ENCODE measurements at places on chromosomes 3 and 15.

- DNase-seq: no peak
Measured at GRCh38 chr3:24530471-24530870, 35.8 kb upstream of the THRB start.

DNA sequence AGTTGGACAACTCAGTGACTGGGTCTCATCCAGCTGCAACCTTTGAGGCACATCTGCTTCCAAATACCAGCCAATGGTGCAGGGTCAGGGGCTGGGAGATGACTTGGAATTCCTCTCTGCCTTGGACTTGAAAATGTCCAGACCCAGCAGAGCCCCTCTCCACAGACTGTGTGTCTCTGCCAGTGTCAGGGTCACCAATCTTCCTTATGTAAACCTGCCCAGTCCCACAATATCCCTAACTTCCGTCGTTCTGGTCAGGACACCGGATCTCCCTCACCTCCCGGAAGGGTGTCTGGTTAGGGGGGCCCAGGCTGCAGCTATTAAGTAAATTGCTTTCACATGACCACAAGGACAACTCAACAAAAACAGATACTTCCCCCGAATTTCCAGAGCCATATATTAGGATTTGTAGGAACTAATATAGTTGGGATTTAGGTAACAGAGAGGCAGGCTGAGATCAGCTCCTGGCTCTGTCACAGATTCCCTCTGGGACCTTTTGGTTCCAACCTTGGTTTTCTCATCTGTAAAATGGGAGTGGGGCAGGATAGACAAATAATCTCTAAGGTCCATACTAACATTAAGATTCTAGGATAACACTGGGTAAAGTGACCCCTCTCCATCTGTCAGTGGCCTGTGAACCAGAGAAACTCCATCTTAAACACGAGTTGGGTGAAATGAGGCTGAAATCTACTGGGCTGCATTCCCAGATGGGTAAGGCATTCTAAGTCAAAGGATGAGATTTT lies 30.8 kb downstream of the IGDCC3 start:
- DNase-seq: no peak

GRCh38 chr15:68674975-68675374 lies 96.2 kb downstream of the CORO2B start:
- no peak for DNase-seq

DNA sequence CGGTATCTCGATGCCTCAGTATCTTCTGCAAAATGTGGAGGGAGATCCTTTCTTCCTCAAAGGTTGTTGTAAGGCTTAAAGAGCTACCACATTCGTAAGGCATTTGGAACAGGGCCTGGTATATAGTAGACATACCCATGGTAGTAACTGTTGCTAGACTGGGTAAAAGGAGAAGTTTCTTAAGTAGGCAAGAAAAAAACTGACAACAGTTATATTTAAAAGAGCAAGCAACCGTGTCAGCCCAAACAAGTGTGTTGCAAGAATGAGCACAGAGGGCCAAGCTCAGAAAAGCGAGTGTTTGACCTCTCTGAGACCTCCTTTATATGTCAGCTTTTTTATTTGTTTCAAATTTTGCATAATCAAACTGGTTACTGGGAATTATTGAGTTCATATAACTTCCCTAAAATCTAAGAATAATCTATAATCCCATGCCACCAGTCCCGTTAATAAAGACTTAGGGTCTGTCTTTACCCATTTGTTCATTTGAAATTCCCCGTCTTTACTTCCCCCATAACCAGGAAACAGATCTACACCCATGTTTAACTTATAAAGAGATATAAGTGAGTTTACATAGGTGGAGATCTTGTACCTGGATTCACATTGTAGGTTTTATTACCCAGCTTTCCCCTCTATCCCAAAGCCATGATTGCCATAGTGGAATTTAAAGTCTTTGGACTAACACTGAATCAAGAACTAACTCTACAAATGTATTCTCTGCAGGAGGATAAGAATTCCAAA lies 7.3 kb downstream of the B3GNT5 start:
- DNase-seq: no peak

DNA sequence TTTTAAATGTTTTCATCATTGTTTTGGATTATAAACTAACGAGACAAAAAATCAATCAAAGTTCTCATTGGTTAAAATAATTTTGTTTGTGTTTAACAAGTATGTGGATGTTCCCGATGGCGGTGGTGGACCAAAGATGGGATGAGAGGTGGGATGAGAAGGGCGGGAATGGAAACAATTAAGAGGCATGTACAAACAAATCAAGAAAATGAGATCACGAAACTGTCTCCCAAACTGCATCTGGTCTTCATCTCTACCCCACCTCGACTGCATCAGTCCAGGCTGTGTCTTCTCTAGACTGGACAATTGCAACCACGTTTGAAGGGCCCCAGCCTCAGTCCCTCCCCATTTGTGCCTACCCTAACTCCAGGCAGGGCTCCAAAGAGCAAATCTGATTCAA lies 56.1 kb downstream of the SLC12A8 start:
- no peak for DNase-seq

DNA sequence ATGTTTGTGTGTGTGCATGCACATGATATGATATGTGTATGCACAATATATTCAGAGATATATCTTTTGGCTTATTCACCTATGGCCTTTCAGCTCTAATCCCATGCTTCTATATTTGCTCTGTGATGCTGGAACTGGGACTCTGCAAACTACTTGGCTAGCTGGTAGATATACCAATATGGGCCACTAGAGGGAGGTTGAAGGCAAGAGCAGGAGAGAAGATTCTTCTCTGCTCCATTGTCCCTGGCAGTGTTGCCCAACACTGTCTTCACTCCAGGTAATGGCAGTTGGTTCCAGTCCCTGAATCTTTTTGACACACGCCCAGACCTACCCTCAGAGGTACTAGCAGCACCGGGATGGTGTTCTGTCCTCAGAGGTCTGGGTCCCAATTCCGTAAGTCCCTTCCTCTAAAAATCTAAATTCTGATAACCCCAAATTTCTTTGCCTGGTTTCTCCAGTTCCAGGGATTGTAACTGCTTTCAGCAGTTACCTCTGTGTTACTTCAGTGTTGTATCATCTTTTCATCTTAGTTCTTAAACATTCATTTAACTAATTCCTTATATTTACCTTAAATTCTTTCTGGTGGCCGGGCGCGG lies 44.7 kb downstream of the GTPBP8 start:
- no peak for DNase-seq

DNA sequence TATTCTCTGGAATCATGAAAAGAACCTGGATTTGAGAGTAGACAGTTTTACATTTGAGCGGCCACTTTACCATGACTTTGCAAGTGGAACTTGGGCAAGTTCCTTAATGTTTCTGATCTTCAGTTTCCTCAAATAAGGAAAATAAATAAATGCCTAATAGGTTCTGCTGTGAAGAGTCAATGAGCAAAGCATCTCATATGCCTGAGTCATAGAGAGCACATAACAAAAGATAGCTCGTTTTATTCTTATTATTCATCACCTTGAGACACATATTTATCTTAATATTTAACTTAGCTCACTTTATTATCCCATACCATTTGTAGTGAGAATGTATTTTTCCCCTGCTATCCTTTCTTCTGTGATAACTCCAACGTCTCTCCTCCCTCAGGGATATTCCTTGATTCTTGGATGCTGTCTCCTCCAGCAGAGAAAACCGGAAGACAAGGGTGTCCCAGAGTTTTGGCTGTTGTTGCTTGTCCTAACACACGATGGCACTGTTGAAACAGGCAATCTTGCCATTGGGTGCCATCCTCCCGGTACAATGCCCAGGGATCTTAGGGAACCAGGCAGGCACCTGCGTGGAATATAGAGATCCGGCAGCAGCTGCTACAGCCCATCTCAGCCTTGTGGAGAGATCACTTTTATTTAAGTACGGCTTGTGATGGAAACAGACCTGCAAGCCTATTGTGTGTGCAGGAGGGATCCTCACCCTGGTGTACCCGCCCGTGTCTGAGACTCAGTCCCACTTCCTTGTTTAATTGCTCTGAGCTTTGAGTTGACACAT lies 33.3 kb upstream of the VPS33B start:
- DNase-seq: no peak

DNA sequence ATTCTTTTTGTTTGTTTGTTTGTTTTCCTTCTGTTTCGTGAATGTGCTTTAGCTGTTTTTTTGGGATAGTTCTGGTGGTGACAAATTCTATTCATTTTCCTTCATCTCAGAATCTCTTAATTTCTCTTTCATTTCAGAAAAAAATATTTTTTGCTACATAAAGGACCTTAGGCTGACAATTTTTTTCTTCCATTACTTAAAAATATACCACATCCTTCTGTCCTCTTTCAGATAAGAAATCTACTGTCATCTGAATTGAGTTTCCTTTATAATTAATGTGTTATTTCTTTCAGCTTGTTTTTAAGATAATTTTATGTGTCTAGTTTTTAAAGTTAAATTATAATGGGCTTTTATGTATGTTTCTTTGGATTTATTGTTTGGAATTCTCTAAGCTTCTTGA lies 47.6 kb downstream of the IL16 start:
- no peak for DNase-seq

GRCh38 chr3:20909511-20909910 lies 723.5 kb upstream of the SGO1 start:
- no peak for DNase-seq

DNA sequence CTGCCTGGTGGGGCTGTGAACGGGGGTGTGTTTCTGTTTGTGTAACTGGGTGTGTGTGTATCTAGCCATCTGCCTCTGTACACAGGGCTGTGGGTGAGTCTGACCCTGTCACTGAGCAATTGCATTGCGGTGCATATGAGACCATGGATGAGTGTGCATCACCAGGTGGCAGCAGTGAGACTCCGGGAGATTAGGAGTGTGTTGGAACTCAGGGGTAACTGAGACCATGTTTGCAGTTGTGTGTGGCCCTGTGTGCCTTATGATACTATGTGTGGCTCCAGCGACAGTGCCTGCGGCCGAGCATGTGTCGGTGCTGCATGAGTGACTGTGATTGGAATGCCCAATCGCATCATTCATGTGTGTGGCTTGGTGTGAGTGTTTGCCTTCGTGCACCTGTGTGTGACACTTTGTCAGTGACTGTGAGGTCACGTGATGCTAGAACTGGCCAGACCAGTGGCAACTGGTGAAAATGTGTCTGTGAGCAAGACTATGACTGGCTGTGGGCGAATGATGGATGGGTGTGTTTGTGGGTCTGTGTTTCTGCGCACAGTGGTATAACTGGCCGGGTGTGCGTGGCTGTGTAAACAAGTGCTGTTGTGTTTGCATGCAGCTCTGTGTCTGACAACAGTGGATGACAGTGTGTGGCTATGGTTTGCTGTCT lies 14.0 kb downstream of the VILL start:
- DNase-seq: peak; percentile 22

GRCh38 chr3:115996420-115997108 lies 373.3 kb downstream of the GAP43 start:
- DNase-seq: no peak

GRCh38 chr3:190697901-190698300 lies 164.6 kb downstream of the GMNC start:
- DNase-seq: no peak

GRCh38 chr15:40930430-40931299 lies 1.5 kb downstream of the DLL4 start:
- peak; percentile 44 for DNase-seq

DNA sequence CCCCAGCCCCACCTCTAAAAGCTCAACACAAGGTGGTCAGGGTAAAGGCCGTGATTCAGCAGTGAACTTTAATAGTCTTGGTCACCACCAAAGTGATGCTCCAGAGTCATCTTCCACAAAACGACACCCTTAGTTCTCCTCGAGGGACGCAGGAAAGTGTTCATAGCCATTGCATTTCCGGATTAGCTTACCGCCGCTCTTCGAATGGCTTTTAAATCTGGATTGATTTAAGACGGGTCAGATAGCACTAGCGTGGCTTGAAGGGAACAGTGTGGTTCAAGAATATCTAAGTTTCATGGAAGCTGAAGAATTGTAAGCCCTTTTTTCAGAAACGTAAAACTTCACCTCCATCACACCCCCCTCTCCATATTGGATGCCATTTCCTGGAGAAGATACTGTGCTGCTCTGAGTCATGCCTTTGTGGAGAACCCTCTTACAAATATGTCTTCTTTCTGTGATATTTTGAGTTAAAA lies 829 bp downstream of the RNF7 start:
- no peak for DNase-seq

GRCh38 chr3:171614318-171614921 lies 154.2 kb upstream of the TNIK start:
- DNase-seq: no peak

DNA sequence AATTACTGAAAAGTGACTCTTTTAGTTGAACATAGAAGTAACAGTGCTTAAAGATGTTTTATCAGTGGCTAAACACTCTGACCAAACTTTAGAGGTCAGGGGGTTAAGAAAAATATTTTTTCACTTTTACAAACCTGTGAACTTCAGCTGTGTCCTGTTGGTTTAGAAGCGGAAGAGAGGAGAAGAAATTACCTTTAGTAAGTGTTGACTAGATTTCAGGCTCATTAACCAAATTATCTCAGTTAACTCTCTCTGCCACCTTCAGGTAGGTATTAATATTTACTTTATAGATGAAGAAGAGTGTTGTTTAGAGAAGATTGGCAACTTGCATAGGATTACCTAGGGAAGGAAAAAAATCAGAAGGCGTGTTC lies 151.9 kb upstream of the CMC1 start:
- no peak for DNase-seq

DNA sequence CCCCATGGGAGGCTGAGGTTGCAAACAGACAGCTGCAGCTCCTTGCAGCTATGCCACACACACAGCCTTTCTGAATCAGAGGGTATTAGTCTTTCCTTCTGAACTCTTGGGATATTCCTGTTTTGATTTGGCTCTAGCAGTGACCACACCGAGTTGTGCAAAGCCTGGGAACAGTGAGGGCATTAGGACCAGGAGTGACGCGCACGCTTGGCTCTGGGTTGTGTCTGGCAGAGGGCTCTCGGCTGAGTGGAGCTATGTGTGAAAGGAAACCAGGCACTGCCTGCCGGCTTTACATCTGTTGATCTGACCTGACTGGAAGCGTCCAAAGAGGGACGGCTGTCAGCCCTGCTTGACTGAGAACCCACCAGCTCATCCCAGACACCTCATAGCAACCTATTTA lies at the start of gene GALNT15:
TSS of gene GALNT15 (plus strand) at position 292 of the 400 bp plus-strand sequence. CDS start 472 bp downstream, outside the sequence.
- no peak for DNase-seq

DNA sequence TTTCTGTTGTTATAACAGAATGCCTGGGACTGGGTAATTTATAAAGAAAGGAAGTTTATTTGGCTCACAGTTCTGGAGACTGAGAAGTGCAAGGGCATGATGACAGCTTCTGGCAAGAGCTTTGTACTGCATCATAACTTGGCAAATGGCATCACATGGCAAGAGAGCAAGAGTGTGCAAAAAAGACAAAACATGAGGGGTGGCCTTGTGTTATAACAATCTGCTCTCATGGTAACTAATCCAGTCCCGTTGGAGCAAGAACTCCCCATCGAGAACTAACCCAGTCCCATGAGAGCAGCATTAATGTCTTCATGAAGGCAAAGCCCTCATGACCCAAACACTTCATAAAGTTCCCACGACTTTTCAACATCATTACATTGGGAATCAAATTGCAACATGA lies 23.2 kb downstream of the SCN11A start:
- no peak for DNase-seq

GRCh38 chr3:181966393-181966792 lies 254.7 kb downstream of the SOX2 start:
- no peak for DNase-seq

- DNase-seq: no peak
Measured at GRCh38 chr3:142857056-142857455, 31.8 kb downstream of the PCOLCE2 start.

- no peak for DNase-seq
Measured at GRCh38 chr3:55458181-55458790, 28.8 kb downstream of the WNT5A start.

- peak; percentile 21 for DNase-seq
Measured at GRCh38 chr15:72319360-72319984, 485 bp downstream of the CELF6 start.

GRCh38 chr15:71713191-71713809 lies 97.1 kb upstream of the NR2E3 start:
- DNase-seq: no peak

- DNase-seq: no peak
Measured at GRCh38 chr3:79968418-79968817, 200.6 kb upstream of the ROBO1 start.

All from stimulated activated CD8-positive, alpha-beta memory T cell treated with anti-CD3 and anti-CD28 coated beads, Interleukin-15, amount 100 ng/mL, for 48 hours (primary cell).